ENCODE measurements at places on chromosomes 12 and 14.

DNA sequence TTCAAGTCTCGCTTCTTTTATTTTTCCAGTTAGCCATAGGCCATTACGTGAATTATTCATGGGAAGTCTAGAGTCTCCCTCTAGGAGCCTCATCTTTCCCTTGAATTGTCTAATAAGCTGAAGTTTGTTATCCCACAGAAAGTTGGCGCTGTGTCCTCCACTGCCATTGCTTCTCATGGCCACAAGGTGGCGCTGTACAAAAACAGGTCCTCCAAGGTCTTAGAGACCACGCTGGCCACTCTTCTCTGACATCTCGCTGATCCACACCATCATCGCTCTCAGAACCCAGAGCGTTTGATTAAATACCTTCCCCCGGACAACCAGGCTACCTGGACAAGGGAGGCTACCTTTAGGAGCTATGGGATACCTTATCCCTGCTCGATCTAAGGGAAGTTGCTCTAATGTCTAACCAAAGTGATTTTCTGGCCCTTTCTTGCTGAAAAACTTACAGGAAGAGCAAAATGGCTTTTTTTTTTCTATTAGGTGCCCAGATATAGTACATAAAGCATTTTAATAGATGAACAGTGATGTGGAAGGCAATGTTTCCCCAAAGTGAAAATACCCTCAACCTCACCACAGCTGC is 110.0 kb downstream of the CCDC60 start:
- DNase-seq = peak; percentile 27

- DNase-seq = peak; percentile 27
Measured at GRCh38 chr14:36503771-36504741, 16.0 kb downstream of the NKX2-1 start.

DNA sequence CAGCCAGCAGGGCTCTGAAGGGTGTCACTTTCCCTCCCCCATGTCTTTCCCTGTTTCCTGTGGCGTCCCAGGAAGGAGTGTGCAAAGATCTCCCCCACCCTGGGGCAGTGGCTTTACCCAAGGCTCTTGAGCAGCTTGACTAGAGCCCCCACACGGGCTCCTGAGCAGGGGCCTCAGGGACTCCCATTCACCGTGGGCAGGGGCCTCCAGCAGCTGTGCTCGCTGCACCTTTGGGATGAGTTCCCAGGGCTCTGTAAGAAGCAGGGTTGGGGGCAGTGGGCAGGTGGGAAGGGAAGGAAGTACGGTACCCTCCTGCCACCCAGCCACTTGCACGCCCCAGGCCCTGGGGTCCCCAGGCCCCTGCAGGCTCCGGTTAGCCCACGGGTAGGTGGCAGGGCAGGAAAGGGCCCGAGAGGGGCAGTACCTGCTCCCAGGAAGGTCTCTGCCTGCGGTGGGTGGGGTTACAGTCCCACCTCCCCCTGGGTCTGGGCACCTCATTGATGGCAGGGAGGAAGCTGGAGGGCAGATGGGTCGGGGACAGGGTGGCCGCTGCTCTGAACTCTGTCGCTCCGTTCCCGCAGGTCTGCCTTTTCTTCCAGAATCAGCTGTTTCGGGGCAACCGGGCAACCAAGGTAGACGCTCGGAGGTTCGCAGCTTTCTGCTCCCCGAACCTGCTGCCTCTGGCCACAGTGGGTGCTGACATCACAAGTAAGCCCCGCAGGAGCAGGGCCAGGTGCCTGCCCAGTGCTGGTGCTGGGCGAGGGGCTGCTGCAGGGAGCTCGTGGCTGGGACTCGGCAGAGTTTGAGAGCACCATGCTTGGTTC is 13.0 kb downstream of the ASPG start:
- DNase-seq = no peak

- DNase-seq = no peak
Measured at GRCh38 chr14:92952481-92953298, 29.7 kb downstream of the CHGA start.

DNA sequence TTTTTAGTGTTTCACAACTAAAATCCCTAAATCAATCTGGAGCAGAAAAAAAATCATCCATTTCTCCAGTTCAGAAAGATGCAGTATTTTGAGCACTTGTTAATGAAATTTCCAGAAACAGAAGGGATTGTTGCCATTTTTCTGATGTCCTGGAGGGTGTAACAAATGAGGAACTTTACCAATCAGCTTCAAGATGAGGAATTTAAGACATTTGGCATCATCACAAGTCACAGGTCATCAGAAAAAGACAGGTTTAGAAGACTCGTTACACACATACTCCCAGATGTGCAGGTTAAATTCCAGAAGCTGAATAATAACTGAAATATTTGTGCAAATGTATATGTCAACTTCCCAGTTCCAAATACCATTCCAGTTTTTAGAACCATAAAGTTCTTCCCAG is 482 bp upstream of the PSMC1 start:
- DNase-seq = no peak

GRCh38 chr12:30417697-30418231 is 277.9 kb downstream of the IPO8 start:
- no peak for DNase-seq

DNA sequence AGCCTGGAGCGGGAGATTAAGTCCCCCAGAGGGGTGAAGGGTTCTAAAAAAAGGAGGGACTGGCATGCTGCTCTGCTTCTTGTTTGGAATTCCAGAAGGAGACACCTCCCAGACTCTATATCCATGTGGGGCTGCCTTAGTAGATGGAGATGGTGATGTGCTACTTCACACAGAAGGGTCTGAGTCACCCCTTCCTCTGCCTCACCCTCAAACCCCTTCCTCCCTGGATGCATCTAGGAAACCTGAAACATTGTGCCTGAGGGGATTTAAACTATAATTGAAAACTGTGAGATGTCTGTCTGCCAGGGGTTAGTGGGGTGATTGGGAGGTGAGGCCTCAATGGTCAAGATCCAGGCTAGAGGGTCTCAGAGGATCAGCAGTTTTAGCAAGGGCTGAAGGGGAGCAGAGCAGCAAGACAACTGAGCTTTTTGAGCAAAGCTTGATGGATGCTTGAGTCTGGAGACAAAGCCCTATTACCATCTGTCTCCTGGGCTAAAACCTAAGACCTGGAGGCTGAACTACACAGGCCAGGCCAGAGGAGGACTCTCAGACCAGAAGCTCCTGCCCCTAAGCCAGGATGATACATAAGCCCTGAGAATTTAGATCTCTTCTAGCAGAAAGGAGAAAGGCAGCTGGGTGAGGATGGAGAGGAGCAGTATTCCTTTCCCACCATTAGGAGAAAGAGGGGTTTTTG is 314.7 kb upstream of the ATP2B1 start:
- DNase-seq = no peak
